NCI-H1436 (cell line): ENCODE measurements at places on chromosomes 7 and 10.

- DNase-seq, result no peak
These were observed 48.4 kb downstream of the DNAJB9 start for GRCh38 chr7:108618056-108618455.

DNA sequence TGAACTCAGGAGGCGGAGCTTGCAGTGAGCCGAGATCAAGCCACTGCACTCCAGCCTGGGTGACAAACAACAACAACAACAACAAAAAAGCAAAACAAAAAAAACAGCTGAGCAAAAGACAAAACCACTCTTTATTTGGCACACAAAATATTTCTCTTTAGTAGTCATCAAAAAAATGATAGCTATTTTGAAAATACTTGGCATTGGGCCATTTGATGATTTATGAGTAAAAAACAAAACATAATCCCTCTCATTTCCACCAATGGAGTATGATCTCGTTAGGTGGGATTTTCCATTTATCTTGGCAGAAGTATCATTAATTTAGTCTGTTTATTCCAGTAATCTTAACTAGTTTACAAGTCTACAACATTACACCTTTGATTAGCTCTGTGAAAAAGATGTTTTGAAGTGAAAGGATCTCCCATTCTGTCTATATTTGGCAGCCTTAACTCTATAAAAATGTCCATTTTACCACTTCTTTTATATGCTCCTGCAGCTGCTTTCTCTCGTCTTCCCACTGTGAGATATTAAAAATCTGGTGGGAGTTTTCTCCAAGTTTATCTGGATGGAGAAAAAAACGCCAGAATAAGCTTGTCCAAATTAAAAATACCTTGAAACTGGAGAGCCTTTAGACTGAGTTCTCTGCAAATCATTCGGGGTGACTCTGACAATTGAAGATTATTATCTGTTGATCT, 58.8 kb upstream of the AGMO start:
- no peak for DNase-seq

- DNase-seq, result no peak
These were observed 2.5 kb downstream of the ADAMTS14 start for GRCh38 chr10:70674560-70675495.

- no peak for DNase-seq
These were observed 6.3 kb upstream of the C10orf95 start for GRCh38 chr10:102457591-102458150.

GRCh38 chr10:28797904-28798371, 120.6 kb downstream of the BAMBI start:
- no peak for DNase-seq

GRCh38 chr7:70574314-70574834, 557.6 kb upstream of the GALNT17 start:
- no peak for DNase-seq

GRCh38 chr7:31114593-31115343, 62.7 kb downstream of the ADCYAP1R1 start:
- no peak for DNase-seq

GRCh38 chr10:49187950-49188761, at the start of gene TMEM273:
TSS of gene TMEM273 (minus strand) at chr10:49188391. CDS start at chr10:49188336, 55 bp downstream.
- DNase-seq, result peak; percentile 7

GRCh38 chr10:131590567-131590966, 279.0 kb upstream of the TCERG1L start:
- DNase-seq, result no peak

DNA sequence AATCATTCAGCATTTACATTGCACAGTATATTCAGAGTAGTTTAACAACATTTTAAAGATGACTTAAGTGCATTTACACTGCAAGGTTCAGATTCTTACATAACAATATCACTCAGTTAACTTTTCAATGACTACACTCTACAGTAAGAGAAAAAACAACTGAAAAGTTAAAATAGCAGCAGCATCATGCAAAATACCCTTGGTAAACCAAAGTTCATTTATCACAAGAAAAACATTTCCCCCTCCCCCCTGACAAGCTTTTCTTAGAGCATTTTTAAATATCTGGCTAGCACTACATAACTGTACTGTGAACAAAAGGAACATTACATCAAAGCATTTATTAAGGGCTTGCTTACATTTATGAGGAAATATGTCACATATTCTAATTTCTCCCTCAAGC, 179.5 kb upstream of the HGF start:
- no peak for DNase-seq

GRCh38 chr7:74449144-74449543, 4.6 kb upstream of the GTF2IRD1 start:
- DNase-seq, result no peak

GRCh38 chr10:107546284-107546683, 381.8 kb upstream of the SORCS1 start:
- DNase-seq, result no peak

DNA sequence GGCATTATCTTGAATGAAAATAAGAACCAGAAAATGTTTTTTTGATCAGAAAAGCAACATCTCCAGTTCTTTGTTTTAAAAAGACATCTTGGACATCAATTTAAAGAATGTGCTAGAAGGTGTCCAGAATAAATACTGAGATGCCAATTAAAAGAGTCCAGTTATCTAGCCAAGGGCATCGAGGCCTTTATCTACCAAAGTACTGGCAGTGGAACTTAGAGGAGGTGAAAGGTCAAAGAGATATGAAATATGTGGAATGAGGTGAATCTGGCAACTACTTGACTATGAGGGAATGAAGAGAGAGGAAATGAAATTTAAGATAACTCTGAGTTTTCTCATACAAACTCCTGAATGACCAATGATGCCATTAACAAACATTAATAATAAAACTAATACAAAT, 154.3 kb upstream of the GNAI1 start:
- DNase-seq, result no peak

DNA sequence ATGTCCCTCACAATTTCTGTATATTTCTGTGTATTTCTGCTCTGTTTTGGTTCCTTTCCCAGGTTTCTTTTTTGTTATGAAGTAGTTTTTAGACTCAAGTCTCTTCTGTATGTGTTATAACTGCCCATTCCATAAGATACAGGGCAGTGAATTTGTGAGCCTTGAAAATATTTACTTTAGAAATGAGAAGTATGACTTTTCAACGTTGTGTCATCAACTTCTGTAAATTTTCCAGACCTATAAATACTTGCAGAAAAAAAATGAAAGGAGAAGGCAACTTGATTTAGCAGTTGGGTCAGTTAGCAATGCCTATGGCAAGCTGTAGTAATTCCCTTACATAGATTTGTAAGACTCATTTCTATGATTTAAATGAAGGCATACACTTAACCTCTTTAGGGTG, 11.5 kb downstream of the EGFR start:
- DNase-seq, result no peak

DNA sequence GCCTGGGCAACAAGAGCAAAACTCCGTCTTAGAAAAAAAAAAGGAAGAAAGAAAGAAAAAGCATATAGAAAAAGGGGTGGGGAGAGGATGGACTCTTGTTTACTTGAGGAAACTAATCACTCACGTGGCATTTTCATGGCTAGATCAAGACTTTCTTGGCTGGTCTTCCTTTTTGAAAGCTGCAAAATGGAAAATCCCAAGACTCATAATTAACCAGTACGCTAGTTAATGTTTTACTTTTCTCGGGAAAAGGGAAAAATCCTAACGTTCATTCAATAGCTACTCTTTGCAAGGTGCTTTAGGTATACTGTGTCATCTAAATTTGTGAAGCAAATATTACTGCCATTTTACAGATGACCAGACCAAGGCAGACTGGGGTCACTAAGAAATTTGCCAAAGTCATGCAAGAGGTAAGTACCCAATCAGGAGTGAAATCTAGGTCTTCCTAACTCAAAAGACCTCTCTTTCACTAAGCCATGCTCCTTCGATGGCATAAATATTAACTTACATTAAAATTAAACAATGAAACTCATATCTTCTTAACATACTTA, 24.4 kb downstream of the NAPEPLD start:
- no peak for DNase-seq

GRCh38 chr7:148547951-148548350, 42.6 kb upstream of the C7orf33 start:
- no peak for DNase-seq

DNA sequence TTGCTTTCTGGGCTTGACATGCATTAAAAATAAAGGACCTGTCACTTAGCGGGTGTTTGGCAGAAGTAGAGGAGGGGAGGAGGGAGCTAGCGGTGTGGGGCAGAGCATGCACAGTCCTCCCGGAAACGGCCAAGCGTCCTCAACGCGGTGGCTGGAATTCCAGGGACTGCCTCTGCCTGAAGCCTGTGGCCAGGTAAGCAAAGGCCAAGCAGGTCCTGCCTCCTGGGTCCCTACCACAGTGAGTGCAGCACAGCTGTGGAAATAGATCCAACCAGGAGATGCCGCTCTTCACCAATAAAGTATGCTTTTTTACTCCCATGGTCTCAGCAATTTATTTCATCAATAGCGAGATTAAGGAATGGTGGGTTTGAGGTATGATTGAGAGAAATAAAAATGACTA, 323.4 kb downstream of the WDR37 start:
- no peak for DNase-seq
